ENCODE measurements at places on chromosomes 5 and 9. TPM values are rescaled to one million over a fixed set of nuclear protein-coding genes. Genes with fewer than 3 reads are reported as not detected.

SLC27A6 gene
- 1.0 TPM for total RNA-seq

GPR151 gene
- not detected for total RNA-seq

DNA sequence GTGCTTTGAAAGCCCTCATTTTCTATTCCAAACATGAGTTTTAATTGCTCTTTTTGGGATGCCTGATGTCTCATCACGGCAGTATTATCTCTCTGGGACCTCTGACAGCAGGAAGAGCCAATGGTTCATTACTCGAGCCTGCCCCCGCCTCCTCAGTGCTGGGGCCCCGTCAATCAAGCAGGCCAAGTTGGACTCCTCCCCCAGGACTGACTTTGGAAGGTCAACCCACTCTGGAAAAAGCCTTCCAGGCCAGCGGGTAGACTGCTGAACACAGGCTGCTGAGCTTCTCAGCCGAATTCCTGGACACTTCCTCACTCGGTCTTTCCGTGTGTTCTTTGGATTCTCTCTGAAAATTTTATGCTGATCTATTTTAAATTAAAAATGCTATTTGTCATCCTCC lies 9.5 kb upstream of the BARHL1 start:
- no peak for DNase-seq

DNA sequence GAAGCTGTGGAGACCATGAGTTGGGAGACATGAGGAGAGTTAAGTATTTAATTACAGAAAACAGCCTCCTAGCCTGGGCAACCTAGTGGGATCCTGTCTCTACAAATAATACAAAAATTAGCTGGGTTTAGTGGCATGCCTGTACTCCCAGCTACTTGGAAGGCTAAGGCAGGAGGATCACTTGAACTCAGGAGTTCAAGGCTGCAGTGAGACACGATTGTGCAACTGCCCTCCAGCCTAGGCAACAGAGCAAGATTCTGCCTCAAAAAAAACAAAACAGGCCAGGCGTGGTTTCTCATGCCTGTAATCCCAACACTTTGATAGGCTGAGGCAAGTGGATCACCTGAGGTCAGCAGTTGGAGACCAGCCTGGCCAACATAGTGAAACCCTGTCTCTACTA lies 52.6 kb downstream of the AQP7 start:
- no peak for DNase-seq

- no peak for DNase-seq
Measured at GRCh38 chr5:176352116-176352878, 9.3 kb downstream of the KIAA1191 start.

DNA sequence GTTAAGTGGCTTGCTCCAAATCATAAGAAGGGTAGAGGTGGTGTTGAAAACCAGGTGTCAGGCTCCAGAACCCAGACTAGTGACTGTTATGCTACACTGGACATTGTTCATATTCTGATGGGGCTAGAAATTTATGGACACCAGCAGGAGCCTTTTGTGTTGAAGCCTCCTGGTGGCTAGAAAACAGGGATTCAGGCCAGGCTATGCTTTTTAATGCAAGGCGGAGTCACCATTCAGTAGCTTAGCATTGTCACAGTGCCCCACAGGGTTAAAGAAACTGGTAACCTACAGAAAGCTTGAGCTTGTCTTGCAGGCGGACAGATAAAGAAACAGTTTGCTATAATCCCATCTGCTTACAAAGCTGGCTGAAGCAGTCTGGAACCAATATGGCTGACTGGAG lies 23.0 kb upstream of the GOLM1 start:
- no peak for DNase-seq

GRCh38 chr5:58294598-58295305 lies 165.1 kb downstream of the PLK2 start:
- peak; percentile 11 for DNase-seq

All from muscle of leg (tissue), 16 donors.